ENCODE measurements at places on chromosomes 6 and 20.
A peak's percentile ranks its signal among the peaks of the same experiment; 100 is the strongest.

DNA sequence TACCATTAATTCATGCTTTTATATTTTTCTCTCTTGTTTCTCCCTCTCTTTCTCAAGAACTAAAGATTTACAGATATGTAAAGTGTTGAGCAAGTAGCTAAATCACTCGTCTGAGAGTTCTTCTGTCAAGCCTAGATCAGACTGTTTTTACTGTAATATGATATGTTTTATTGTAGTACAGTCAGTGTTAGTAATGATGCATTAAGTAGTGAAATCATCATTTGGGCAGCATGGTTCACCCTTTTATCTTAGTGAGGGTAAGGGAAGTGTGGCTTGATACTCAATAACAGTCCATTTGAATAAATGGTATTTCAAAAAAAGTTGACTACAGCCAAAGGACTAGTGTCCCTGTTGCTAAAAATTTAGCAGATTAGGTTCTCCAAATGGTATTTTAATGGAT lies 9.2 kb downstream of the CYB5R4 start:
- no peak for DNase-seq

GRCh38 chr6:26276841-26277648 lies 88.0 kb upstream of the BTN3A2 start:
- no peak for DNase-seq

GRCh38 chr6:117391874-117392583 lies 33.7 kb downstream of the ROS1 start:
- no peak for DNase-seq

DNA sequence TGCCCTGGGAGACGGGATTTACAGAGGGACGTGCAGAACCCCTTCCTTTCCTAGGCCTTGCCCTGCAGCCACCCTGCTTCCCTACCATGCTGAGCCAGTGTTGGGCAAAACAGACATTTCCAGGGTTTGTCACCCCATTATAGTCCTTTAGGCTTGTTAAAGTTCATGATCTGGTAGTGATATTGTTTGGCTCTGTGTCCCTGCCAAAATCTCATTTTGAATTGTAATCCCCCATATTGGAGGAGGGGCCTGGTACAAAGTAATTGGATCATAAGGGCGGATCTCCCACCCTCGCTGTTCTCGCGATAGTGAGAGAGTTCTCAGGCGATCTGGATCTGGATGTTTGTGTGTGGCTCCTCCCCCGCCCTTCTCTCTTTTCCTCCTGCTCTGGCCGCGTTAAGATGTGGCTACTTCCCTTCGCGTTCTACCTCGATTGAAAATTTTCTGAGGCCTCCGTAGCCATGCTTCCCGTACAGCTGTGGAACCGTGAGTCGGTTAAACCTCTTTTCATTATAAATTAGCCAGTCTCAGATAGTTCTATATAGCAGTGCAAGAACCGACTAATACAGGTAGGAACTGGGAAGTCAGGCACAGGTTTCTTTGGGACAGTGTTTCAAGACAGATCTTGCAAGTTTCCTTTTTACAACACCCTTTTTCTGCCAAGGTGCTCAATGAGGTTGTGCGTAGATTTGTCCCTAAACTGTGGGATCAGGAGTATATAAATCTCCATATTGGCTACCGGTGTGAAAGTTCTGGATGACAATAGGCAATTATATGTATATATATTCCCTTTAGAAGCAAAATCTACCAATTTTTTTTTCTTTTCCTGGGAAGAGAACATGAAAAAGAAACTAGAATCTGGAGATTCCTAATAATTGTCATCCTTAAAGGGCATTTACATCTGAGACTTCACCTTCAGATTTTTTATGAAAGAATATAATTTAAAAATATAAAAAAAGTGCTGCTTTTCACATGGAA lies 152.1 kb downstream of the SAMD5 start:
- DNase-seq: no peak

DNA sequence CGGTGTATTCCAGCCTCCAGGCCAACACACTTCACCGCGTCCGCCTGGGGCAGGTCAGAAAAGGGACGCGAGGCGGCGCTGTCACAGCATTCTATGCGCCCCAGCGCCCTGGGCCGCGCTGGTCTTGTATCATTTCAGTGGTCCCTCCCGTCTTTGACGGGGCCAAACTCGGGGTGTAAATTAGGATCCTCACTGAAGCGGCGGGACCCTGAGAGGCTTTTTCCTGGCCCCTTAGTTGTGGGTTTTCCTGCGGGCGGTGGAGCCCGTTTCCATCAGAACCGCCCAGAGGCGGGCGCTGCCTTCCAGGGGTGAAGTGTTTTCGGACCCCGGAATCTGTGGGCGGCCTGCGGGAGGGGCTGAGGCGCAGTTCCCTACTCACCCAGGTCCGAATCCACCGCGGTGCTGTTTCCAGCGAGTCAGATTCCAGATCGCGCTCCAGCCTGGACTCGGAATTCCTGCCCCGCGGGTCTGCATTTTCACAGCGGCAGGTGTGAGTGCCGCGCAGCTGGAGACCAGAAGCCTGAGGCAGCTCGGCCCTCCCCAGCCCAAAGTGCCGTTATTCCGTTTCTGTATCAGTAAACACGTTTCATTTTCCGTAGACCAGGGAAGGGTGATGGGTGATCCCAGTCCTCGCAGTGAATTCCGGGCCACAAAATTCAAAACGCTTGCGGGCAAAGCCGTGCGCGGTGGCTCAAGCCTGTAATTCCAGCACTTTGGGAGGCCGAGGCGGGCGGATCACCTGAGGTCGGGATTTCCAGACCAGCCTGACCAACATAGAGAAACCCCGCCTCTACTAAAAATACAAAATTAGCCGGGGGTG lies 3.9 kb upstream of the MICB start:
- DNase-seq: peak; percentile 48

- DNase-seq: no peak
These were observed 312.9 kb downstream of the SAMD5 start for GRCh38 chr6:147821295-147821897.

DNA sequence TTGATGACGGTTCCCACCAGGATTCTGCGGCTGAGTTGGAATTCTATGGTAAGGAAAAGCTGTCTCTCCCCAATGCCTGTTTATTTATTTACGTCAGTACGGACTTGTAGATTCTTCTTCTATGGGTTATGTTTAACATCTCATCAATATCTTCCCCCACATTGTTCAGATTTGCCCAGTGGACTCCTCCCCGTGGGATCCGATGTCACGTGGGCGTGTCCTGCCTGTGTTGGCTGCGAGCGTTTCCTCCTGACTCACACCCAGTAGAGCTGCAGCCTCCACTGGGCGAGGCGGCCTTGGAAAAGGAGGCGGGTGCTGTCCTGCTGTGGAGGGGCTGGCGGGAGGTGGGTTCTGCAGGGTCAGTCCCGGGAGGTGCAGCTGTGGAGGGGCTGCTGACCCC lies 46.8 kb upstream of the SLCO4A1 start:
- no peak for DNase-seq

DNA sequence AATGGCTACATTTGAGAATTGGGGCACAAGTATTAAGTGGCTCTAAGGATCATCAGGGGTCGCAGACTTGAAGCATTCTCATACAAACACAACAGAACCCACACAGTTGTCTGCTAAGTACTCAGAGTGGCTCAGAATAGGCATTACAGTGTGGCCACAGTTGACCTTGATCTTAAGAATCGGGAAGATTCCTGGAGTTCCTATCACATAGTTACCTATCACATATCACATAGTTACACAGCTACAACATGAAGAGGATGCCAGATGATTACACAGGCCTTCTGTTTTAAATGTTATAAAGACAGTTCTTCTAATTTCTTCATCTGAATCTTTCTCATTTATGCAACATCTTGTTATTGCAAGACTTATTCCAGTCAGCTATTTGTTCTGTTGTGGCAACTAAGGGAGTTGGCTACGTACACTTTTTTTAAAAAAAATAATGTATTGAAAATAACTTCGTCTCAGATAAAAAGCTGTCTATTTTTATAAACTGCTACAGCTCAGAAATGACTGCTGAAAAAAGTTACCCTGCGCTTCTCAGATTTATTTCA lies 129.0 kb downstream of the REV3L start:
- DNase-seq: no peak

DNA sequence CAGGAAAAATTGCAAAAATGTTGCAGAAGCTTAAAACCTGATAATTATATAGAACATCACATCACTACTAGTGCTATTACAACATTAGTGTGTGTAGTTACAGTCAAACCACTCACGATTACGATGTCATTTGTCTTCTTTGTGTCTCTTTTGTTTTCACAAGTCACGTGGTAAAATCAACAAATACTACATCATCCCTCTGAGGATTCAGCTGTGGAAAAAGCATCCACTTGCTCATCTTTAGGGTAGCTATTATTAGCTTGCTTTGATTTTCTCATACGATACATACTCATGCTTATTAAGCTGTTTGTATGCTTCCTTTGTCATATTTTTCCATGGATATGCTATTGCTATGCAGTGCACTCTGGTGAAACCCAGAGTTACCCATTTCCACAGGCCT lies 22.2 kb upstream of the ATXN1 start:
- no peak for DNase-seq

GRCh38 chr20:59774921-59775686 lies 158.3 kb downstream of the SYCP2 start:
- no peak for DNase-seq

GRCh38 chr6:24768361-24768760 lies 6.4 kb upstream of the GMNN start:
- no peak for DNase-seq

DNA sequence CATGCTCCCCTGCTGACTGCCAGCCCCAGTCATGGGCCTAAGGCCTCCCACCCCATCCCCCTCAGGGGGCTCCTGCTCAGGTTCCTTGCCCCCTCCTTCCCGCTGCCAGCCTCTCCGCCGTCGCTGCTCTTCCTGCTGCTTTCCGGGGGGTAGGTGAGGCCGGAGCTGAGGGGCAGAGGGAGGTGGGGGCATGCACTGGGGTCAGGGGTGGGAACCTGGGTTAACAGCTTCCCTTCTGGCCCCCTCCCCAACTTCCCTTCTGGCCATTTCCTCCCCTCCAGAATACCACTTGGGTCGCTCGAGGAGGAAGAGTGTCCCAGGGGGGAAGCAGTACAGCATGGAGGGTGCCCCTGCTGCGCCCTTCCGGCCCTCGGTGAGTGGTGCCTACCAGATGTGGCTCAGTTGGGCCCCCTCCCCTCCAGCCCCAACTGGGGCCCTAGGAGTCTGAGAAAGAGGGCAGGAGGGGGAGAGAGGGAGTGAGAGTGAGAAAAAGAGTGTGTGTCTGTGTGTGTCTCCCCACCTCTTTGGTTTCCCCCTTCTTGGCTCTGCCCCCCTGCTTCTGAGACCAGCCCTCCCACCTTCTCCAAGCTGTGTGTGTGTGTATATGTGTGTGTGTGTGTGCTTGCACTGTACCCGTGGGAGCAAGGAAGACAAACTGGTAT lies 12.1 kb downstream of the SYNGAP1 start:
- DNase-seq: no peak

DNA sequence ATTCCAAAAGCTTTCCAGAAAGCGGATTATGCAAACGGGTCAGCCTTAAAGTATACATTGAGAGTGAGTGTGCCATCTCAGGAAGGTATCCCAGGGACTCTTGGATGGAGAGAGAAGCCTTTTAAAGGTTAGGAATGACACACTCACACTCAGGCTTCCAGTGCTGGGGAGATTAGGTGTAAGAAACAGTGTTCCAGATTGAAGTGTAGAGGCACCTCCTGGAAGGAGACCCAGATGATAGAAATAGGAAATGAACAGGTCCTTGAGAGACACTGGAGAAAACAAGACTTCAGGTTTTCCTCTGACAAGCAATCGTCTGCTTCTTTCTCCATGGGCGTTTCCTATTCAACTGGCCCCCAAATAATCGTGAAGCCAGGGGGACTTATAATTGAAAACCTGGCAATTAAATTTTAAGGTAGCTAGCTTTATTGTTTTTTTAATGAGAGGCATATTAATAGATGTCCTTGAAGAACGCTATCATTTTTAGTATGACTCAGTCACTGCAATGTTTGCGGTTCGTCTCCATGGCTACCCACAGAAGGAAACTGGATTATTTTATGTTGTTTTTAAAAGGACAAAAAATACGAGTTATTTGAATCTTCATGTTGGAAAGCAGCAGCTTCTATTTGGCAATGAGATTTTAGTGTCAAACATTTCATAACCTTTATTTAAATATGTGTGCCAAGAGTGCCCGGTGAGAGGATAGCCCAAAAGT lies 85.3 kb downstream of the TRMT6 start:
- DNase-seq: no peak

DNA sequence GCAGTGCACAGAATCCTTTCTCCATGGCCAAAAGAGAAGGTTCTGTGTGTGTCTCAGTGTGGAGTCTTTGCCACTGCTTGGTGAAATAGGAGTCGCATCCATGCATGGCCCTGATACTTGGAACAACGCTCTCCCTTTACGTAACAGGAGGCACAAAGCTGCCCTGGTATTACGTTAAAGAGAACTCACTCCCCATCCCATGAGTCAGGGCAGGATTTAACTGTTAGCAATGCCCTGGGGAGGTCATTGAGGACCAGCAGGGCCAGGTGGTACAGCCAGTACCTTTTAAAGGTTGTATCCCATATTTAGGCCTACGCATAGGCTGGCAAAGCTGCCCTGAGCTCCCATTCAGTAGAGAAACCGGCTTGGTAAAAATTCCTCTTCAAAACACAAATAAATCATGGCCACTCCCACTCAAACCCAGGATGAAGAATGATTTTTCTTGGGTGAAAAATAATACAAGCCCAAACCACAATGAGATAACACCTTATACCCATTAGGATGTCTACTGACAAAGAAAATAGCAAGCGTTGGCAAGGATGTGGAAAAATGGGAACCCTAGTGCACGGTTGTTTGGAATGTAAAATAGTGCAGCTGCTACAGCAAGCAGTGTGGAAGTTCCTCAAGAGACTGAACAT lies 37.1 kb downstream of the MYLK4 start:
- no peak for DNase-seq

DNA sequence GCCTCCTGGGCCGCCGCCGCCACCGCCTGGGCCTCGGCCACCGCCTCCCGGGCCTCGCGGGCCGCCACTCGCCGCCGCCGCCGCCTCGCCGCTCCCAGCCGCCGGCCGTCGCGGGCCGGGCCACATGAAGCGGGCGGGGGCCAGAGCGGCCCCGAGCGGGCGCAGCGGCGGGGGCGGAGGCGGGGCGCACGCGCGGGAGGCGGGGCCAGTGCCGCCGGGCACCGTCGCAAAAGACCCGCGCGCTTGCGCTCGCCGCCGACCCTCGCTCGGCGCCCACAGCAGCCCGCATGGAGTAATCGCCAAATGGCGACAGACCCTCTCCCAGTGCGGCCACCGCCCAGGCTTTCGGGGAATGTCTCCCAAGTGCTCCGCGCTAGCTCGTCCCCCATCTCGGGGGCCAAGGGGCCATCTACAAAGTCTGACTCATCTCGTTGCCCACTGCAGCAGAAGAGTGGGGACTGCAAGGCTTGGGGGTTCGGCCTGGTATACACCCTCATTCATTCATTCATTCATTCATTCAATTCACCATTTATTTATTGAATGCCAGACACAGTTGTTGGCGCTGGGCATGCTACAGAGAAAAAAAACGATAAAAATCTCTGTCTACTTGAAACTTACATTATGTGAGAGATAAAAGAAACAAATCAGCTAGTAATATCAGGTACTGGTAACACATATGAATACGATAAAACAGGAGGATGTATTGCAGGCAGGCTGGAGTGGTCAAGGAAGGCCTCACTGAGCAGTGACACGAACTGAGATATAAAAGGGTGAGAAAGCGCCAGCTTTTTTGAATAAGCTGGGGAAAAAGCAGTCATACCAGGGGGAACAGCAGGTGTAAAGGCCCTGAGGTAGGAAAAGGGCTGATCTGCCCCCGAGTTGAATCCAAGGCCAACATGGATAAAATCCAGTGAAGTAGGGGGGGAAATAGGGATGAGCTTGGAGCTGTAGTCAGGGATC lies at the start of gene B4GALT5:
B4GALT5 (minus strand) TSS at position 126 of the 960 bp plus-strand sequence. CDS start 188 bp downstream, outside the sequence.
- DNase-seq: peak; percentile 33
